ENCODE measurements at places on chromosomes 3 and 15.

GRCh38 chr3:111542611-111543300 is 759 bp downstream of the CD96 start:
- no peak for DNase-seq

GRCh38 chr15:48891232-48891765 is 13.4 kb downstream of the EID1 start:
- DNase-seq = no peak

GRCh38 chr15:91413142-91413541 is 313.1 kb downstream of the SV2B start:
- no peak for DNase-seq

DNA sequence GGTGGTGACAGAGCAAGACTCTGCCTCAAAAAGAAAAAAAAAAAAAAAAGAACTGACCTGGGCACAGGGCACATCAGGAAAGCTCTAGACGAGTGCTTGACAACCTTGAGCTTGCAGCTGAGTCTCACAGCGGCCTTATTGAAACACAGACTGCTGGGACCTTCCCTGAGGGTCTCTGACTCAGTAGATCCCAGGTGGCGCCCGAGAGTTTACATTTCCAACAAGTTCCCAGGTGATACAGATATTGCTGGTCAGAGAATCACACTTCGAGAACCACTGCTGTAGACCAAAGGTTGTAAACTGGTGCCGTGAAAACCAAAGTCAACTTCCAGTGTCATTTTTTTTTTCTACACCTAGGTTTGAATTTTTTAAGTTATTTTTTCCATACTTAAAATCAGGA is 573.2 kb upstream of the MDFIC2 start:
- no peak for DNase-seq

- no peak for DNase-seq
Observed at GRCh38 chr3:159749406-159749805, 239.2 kb upstream of the IL12A start.

DNA sequence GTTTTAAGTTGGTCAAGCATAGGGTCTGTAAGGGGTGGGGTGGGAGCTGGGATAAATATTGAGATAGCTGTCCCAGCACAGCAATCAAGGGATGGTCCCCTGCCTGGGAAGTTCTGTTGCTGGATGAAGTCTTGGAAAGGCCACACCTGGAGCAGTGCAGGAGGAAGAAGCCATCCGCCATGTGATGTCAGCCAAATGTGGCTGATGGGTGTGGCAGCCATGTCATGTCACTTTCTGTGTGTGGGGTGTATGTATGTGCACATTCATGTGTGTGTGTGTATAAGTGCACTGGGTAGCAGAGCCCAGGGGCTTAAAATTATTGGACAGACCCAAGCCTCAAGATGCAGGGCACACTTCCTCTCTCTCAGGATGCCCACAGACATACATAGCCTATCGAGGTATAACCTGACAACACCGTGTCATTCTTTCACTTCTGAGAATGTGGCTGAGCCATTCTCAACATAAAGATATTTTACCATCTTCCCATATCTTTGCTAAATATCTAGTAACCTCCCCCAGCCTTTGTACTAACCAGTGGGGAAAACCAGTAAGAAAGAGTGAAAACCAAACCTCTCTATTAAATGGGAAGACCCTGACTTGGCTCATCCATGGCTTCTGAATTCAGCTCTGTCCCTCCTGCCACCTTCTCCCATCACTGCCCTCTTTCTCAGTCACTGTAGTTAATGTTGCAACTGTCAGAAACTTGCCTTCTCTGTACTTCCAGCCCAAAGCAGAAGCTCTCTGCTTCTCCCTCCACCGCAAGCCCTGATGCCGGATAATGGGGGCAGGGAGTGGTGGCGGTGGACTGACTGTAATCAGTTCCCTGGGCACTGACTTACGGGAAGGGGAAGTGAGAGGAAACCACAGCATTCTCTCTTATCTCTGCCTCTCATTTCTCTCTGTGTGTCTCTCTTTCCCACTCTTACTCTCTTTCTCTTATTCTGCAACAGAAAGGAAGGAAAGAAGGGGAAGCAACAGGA is 11.2 kb downstream of the TNFSF10 start:
- peak; percentile 25 for DNase-seq

GRCh38 chr15:29130951-29131839 is 138.4 kb downstream of the NSMCE3 start:
- no peak for DNase-seq

DNA sequence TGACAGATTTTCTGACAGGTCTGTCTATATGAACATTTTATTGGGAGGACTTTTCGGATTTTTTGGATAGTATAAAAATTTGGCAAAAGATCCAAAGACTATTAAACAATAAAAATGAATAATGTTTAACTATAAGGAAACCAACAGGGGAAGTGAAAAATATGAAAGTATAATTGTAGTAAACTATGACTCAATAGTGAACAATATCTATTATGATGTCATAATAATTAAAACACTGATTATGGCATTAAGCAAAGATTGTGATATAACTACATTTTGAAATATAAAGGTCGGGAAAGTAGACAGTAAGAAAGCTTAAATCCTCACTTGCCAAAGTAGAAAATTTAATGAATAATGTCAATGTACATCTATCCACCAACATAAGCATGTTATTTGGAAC is 44.3 kb upstream of the CNTN6 start:
- no peak for DNase-seq

DNA sequence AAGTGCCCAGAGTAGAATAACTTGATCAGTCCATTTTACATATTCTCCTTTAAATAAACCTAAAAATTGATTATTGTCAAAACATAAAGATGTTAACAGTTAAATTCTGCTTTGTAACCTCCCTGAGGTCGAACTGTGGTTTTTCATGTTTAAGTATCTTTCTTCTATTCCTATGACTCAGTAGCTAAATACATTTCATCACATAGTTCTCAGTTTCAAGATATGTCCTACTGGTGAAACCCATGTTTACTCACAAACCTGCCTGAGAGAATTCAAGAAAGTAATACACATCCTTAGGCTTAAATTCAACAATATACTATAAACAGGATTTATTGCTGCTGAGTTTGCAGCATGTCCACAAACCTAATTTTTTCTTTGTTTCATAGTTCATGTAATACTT is 692.9 kb downstream of the ZPLD1 start:
- DNase-seq = peak; percentile 21

DNA sequence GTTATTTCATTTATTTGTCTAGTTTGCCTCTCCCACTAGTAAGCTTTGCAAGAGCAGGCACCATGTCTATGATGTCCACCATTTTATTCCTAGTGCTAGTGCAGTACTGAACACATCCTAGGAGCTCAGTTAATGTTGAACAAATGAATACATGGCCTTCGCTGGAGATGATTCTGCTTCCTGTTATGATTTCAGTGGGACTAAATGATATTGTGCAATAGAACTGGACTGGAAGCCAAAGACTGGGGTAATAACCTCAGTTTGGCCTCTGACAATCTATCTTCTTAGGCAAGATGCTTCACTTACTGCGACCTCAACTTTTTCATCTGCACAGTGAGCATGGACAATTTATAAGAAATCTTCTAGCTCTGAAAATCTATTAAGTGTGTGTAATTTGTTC is 191.3 kb downstream of the ADAMTSL3 start:
- no peak for DNase-seq

- DNase-seq = peak; percentile 30
Observed at GRCh38 chr3:78919021-78919755, 848.6 kb downstream of the ROBO1 start.

DNA sequence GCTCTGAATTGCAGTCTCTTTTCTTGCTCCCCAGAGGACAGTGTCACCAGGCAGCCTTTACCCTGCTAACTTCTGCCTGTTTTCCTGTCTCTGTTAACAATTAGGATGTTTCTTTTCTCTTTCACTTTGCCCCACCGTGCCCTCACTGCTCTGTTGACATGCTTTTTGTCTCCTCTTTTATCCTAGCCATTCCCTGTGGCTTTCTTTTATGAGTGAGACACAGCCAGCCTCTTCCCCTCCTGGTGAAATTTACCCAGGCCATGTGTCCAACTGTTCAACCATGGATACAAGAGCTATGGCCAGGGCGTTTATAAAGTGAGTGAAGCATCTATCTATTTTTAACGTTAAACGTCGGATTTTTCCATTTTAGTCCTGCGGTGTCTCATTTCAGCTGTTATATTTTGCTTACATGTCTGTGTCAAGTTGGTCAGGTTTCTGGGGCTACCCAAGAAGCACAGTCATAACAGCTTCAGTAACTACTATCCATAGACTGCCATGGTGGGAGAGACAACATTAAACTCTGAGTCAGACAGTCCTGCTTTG is 443.2 kb upstream of the AZI2 start:
- DNase-seq = no peak

DNA sequence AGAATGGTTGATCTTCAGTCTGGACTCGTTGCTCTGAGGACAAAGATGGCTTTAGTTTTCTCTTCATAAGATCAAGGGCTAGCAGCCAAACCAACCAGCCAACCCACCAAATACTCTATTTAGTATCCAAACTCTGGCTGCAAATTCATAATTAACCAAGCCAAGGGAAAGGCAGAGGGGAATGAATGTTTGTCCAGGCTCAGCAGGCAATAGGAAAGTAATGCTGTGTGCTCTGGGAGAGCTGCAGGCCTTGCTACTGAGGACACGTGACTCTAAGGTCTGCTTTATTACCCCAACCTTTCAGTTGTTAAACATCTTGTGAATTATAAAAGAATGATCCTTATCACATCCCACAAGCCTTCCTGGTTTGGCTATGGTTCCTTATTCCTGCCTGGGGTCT is 52.3 kb upstream of the GALNT15 start:
- DNase-seq = no peak

- no peak for DNase-seq
Observed at GRCh38 chr3:191792580-191792979, 331.6 kb downstream of the PYDC2 start.

- DNase-seq = no peak
Observed at GRCh38 chr3:107250221-107250620, 127.0 kb upstream of the CCDC54 start.

DNA sequence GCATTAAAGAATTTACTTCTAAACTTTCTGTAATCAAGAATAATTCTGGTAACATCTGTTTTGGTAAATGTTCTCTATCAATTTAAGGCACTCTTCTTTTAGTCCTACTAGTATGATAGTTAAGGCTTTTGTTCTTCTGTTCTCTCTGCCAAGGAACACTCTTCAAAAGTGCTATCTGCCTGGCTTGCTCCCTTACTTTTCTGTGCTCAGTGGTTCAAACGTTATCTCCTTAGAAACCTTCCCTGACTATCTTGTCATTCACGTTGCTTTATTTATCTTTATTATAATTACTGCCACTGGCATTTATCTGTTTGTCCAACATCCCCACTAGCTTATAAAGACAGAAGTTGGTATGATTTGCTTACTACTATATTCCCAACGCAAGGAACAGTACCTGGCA is 59.2 kb downstream of the RFX7 start:
- no peak for DNase-seq

DNA sequence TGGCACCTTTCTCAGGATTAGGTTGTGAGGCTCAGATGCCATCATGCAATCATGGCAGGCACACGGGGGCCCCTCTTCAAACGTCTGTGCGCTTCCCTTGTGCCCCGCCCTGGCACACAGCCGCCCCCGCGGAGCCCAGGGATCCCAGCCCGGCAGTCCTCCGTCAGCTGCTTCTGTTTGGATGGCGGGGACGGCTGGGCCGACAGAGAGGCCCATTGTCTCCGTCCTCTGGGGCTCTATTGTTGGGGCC is 849 bp upstream of the HDAC11 start:
- DNase-seq = no peak

DNA sequence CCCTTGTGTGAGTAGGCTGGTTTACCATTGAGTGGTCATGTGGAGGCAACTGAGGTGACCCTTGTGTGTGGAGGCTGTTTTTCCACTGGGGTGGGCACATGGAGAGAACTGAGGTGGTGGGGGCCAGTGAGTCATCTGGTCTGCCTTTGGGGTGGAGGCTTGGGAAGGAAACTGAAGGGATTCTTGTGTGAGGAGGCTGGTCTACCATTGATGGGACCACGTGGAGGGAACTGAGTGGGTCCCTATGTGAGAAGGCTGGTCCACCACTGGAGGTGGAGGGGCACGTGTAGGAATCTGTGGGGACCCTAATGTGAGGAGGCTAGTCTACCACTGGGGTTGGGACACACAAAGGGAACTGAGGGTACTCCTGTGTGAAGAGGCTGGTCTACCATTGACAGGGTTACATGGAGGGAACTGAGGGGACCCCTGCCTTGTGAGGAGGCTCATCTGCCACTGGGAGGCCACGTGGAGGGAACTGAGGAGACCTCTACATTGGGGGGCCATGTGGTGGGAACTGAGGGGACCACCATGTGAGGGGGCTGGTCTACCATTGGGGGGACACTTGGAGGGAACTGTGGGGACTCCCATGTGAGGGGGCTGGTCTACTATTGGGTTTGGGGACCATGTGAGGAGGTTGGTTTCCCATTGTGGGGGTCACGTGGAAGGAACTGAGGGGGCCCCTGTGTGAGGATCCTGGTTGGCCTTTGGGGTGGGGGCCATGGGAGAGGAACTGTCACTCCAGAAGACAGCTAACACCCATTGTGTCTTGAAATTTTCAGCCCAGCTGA is 164.5 kb downstream of the WNT7A start:
- peak; percentile 3 for DNase-seq

- DNase-seq = no peak
Observed at GRCh38 chr15:47582233-47582632, 135.1 kb upstream of the SEMA6D start.

DNA sequence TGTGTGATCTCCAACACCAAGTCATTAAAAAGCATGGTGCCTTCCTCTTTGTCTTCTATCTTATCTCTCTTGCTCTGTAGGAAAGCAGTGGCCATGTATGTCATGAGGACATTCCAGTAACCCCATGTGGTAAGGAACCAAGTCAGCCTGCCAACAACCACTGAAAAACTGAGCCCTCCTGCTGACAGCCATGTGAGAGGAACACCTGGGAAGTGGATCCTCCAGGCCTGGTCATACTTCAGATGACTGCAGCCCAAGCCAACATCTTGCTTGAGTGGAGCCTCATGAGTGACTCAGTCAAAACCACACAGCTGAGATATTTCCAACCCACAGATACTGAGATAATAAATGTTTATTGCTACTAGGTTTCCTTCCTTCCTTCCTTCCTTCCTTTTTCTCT is 597.3 kb downstream of the ZIC1 start:
- no peak for DNase-seq

DNA sequence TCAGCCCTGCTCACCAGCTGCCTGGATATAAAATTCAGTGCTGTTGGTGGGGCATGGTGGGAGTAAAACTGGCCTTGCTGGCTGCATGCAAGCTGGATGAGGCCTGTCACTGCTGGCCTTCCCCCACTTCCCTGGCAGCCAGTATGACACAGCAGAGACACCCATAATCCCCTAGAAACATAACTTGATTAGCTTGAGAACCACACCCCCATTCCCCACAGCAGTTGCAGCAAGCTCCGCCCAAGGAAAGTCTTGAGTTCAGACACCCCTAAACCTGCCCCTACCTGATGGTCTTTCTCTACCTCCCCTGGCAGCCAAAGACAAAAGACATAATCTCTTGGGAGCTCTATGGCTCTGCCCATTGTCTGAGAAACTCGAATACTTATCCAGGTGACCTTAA is 405.1 kb upstream of the NECTIN3 start:
- DNase-seq = no peak

DNA sequence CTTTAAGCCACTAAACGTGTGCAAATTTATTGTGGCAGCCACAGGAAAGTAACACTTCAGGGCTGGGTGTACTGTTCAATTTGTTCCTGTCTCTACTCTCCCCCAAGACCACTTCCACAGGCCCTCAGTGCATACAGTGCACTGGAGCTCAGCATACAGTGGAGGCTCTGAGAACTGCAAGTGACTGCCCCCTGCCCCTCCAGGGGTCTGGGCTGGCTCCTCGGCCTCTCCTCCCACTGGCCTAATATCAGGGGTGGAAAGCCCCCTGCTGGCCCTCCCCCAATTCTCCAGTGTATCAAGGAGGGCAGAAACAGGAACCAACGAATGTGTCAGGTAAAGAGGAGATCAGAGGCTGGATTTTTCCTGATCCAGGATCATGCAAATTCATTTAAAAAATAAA is 19.9 kb upstream of the HEG1 start:
- no peak for DNase-seq

Data from GM10248 (cell line).